Stomach (tissue), 19 donors: ENCODE measurements at places on chromosomes 6 and 20.

DNA sequence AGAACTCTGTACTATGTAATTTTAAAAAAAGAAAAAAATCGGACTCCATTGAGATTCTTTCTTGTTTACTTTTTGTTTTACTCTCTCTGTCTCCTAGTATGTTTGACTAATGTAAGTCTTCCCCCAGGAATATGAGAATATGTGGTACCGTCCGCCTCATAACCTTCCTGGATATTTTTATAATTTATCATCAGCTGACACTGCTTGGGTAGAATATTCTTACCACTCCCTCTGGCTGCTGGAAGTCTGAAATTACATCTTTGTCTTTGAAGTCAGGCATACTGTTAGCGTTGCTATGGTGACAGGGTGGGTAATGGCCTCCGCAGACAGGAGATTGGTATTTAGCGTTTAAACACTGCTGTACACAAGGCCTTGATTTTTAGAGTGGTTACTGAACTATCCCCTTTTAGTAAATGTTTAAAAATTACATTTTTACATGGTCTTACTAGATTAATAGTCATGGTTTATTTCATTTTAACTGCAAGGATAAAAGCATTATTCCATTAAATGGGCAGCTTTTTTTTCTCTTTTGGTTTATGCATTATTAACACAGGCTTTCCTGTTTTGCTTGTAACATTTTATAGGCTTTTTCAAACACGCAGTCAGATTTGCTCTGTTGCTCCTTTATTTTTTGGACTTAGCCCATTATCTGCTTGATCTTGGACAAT, 176.4 kb downstream of the ARID1B start:
- peak; percentile 95 for DNase-seq

- peak; percentile 73 for DNase-seq
These were observed 198.6 kb upstream of the UST start for GRCh38 chr6:148548065-148548748.

- no peak for DNase-seq
These were observed 181.9 kb downstream of the NFATC2 start for GRCh38 chr20:51360451-51361201.

- DNase-seq, result no peak
These were observed 17.1 kb upstream of the TINAG start for GRCh38 chr6:54291146-54291545.

- DNase-seq, result no peak
These were observed 10.1 kb downstream of the TULP4 start for GRCh38 chr6:158322400-158322723.

GRCh38 chr6:119713903-119714302, 364.3 kb upstream of the MAN1A1 start:
- no peak for DNase-seq

- no peak for DNase-seq
These were observed 90.9 kb upstream of the MLIP start for GRCh38 chr6:54020334-54020733.

- DNase-seq, result no peak
These were observed 188.2 kb downstream of the PLCB1 start for GRCh38 chr20:8320306-8320705.

DNA sequence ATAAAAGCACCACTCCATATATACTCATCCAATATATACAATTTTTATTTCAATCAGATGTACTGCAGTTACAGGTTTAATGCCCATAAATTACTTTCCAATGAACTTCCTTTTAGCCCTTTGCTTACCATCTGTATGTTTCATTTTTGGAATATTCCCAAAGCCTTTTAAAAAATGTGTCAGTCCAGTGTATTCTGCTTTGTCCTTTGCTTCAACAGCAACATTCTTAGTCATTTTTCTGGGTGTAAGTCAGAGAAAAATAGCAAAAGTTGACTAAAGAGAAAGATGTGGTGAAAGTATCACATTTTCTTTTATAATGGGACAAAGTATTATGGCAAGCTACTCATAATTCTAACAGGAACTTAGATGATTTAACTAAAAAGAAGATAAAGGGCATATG, 15.2 kb downstream of the DSE start:
- DNase-seq, result no peak

- DNase-seq, result no peak
These were observed 83.9 kb downstream of the DLL1 start for GRCh38 chr6:170206851-170207431.

GRCh38 chr6:15510536-15511247, 152.1 kb downstream of the DTNBP1 start:
- no peak for DNase-seq

DNA sequence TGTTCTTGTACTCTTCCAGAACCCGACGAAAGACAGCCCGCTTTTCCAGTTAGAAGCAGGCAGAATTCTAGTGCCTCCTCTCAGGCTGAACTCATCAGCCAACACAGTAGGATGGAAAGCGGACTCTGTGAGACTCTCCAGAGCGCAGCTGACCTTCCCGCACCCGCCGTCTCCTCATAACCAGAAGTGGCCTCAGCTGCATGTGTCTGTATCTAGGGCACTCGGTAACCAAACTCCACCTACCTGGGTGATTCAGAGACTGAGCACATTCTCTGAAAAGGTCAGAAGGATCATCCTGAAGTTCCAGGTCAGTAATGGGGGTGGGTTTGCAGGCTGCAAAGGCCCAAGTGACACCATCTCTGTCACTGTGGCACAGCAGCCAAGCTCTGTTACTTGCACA, 66.7 kb upstream of the NFATC2 start:
- no peak for DNase-seq

GRCh38 chr6:122122686-122123085, 276.8 kb upstream of the HSF2 start:
- DNase-seq, result no peak

- peak; percentile 2 for DNase-seq
These were observed 117.5 kb downstream of the DLL1 start for GRCh38 chr6:170173335-170173881.

GRCh38 chr6:105372849-105373182, 30.1 kb downstream of the PREP start:
- peak; percentile 78 for DNase-seq

DNA sequence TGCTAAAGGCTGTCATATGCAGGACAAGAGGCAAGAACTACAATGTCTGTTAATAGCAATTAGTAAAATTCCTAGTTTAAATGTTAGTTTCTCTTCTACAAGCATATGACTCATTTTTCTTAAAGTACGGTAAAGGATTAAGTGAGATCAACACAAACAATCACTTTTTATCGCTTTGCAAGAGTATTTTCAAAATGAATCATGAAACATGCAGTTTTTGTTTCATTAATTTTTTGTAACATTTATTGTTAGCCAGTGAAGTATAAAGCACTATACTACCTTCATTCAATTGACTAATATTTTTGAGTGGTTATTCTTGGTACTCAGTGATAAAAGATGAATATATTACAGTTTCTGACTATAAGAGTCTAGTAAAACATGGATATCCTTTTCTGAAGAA, 138.6 kb downstream of the AHI1 start:
- DNase-seq, result no peak

DNA sequence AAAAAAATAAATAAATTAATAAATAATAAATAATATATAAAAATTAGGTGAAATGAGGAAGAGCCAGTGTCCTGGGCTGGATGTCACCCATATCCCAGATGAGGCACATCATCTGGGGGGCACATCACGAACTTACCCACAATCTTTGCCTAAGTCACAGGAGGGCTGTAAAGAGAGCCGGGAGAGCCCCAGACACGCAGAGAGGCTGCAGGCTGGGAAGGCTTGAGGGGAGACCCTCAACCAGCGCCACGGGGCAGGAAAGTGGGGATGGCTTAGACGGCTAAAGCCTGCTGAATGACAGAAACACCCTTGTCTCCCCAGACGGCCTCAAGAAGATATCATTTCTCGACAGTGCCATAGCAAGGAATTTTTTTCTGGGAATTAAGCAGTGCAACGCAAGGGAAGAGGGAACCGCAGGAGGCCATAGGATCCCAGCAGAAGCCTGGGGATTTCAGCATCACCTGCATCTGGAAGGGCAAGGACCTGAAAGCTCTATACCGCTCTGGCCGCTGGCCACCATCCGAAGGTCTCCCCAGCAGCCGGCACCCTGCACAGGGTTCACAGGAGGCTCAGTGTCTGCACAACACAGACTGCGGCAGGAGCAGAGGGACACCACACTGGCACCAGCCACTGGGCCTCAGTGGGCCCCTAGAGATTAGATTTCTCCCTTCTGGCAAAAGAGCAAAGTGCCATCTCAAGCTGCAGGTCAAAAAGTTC, 22.8 kb upstream of the NXT1 start:
- DNase-seq, result no peak

- DNase-seq, result no peak
These were observed 4.9 kb upstream of the HMGA1 start for GRCh38 chr6:34231566-34232336.

DNA sequence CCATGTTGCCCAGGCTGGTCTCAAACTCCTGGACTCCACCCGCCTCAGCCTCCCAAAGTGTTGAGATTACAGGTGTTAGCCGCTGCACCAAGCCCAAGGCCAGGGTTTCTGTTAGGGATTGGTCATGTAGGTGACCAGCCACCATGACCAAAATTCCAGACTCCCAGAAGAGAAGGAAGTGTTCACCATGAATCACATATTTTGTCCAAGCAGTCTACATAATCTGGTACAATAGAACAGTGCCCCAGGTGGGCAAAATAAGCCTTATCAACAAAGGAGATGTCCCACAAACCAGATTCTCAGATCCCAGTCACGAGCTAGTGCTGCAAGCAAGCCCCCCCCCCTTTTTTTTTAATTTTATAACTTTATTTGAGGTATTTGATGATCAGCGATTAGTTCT, 20.0 kb downstream of the ZNF341 start:
- no peak for DNase-seq

GRCh38 chr6:30450548-30450908, 38.8 kb upstream of the HLA-E start:
- no peak for DNase-seq

- DNase-seq, result no peak
These were observed 25.1 kb upstream of the TRIM26 start for GRCh38 chr6:30238178-30238795.

- DNase-seq, result no peak
These were observed 9.1 kb upstream of the TJAP1 start for GRCh38 chr6:43468240-43468639.

DNA sequence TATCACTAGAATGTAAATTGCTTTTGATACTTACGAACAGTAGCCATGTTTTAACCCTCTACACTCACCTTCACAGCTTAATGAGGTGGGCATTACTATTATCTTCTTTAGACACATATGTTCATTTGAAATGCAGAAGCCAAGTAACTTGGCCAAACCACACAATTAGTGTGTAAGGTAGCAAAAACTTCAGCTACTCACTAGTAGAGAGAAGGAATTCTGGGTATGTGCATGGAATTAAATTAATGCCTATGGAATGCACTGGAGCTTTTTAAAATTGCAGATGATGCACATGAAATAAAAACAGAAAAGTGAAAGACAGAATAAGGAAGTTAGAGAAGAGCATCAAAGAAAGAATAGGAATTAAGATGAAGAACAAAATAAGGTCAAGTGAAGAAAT, 494.0 kb downstream of the ADGRB3 start:
- no peak for DNase-seq
